ENCODE measurements at places on chromosomes 2 and 18.

- no peak for DNase-seq
Observed at GRCh38 chr18:44876024-44876423, 195.3 kb downstream of the SETBP1 start.

DNA sequence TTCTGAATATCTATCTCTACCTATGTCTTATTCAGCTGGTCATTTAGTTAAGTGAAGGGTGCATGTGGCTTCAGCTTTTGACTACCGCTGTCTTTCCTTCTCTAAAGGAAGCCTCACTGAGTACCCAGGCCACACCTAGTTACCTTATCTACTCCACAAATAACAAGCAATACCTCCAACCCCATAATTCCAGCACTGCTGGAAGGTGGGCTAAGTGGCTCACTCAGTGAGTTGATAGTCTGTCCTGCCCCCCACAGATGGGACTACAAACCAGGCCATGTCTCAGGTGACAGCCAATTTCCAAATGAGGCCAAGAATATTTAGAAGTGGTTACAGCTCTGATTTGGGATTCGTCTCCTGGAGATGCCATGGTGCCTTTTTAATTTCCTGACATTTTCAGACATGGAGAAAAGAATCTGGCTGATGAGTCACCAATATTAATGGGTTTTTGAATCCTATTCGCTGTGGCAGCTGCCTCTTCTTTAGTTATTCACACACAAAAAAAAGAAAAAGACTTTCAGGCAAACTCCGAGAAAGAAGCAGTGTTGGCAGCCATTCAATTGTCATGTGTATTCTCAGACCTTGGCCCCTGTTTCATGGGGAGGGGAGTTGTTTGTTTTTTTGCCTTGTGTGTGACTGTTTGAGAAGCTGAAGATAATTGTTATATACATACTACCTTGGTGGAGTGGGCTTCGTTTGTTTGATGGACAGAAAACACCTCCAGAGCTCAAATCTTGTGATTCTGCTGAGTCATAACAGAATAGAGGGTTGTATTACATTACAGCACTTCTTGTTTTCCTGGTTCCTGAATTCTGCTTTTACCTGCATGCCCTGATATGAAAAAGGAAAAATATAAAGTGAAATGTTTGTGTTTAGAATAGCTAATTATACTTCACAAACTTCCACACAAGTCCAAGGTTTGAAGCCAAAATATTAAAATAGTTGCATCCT lies 64.2 kb downstream of the SCG2 start:
- no peak for DNase-seq

GRCh38 chr2:117801826-117802225 lies 12.7 kb upstream of the DDX18 start:
- no peak for DNase-seq

DNA sequence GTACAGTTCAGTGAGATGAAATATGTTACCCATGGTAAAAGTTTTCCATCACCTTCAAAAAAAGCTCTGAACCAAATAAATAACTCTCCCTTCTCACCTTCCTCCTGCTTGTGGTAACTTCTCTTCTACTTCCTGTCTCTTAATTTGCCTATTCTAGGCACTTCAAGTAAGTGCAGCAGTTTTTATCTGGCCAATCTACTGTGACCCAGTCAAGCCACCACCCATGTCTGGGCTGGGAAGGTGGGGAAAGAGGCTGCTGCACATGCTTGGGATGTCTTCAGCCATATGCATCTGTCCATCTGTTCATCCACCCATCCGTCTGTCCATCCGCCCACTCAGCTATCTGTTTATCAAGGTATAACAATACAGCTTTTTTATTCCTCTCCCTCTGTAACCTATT lies 31.6 kb downstream of the ZNF532 start:
- DNase-seq, result peak; percentile 19

DNA sequence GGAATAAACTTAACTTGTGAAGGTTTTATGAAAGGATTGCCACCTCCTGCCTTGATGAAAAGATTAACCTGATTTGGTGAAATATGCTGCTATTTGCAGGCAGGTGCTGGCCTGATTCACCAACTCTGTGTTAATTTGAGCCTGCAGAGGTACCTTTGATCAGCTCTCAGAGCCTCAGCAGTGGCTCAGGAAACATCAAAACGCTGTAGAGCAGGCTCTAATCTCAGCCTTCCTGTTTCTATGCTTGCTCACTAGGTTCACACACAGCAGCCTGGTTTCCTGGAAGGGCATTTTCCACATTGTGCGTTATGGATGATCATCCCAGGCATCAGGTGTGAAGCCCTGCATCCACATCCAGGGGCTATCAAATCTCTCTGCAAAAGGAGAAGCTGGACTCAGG lies 16.9 kb downstream of the TGIF1 start:
- DNase-seq, result no peak

DNA sequence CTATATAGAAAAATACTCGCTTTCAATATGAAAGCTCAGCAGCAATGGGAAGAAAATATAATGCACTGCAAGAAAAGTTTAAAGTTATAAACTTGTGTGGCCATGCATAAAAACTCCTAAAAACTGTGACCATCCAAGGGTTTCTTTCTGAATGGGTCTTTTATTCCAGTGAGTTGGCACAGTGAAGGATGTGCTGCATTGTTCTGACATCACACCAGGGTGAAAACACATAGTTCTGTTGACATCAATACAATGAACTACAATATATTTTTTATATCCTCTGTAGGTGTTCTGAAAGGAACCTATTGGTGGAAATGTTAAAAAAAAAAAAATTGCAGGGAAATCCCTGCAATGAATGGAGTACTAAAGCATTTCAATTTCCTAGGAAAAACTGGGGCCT lies 80.2 kb downstream of the CDH20 start:
- no peak for DNase-seq

- DNase-seq, result no peak
Observed at GRCh38 chr2:78861546-78861945, 164.0 kb upstream of the REG3G start.

- DNase-seq, result no peak
Observed at GRCh38 chr2:152062125-152063091, 36.4 kb downstream of the CACNB4 start.

- no peak for DNase-seq
Observed at GRCh38 chr18:2880473-2880872, 33.7 kb downstream of the EMILIN2 start.

DNA sequence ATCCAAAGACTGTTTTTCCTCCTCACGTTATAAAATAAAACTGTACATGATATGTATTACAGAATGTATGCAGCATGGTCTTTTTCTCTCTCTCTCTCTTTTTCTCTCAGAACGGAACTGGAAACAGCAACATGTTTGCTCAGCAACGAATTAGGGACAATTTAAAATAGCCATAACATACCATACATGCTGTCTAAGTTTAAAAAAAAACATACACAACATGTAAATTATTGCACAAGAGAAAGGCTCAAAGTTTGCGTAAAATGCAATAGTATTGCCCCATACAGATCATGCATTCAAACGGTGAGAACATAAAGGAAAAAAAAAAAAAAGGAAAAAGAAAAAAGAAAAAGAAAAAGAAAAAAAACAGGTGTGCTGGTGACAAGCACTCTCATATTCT lies 93.6 kb downstream of the BCL11A start:
- DNase-seq, result no peak

DNA sequence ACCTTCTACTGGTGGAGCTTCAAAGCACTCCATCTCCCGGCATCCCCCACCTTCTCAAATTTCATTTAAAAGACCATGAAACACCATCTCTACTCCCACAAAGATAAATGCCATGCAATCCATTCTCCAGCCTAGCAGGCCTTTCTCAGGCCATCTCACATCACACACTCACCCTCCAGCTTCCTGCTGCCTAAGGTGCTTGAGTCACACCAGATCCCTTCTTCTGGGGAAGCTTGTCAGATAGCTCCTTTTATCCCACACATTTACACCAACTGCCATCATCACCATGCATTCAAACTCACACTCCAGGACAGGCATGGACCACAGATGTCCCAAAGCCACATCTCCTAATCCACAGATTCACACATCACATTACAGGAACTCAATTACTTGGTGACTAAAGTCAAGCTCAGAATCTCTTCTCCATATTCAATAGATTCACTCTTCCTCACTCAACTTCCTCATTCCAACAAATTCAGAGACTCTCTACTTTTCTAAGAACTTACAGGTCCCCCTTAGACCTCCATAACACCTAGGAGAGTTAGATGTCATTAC lies 292.5 kb downstream of the TNS1 start:
- DNase-seq, result no peak

Measured in GM12864 (cell line).